ENCODE measurements at places on chromosomes 1 and 21. TPM values are rescaled to one million over a fixed set of nuclear protein-coding genes. Genes with fewer than 3 reads are reported as not detected.

GBP4 gene
- total RNA-seq = 2.3 TPM

BATF3 gene
- total RNA-seq = 6.5 TPM

CSMD2 gene
- 0.56 TPM for total RNA-seq

WNT3A gene
- total RNA-seq = not detected

F13B gene
- under 0.01 TPM for total RNA-seq

OR2T35 gene
- total RNA-seq = not detected

HES5 gene
- 0.28 TPM for total RNA-seq

HHAT gene
- total RNA-seq = 4.0 TPM

IL12RB2 gene
- not detected for total RNA-seq

PLXNA2 gene
- total RNA-seq = 3.4 TPM

ARHGEF2 gene
- 111 TPM for total RNA-seq

RGL1 gene
- 22.4 TPM for total RNA-seq

DNMT3L gene
- not detected for total RNA-seq

TLCD4 gene
- total RNA-seq = 0.85 TPM

CD34 gene
- 0.56 TPM for total RNA-seq

IL23R gene
- total RNA-seq = not detected

CFHR5 gene
- not detected for total RNA-seq

PLCH2 gene
- under 0.01 TPM for total RNA-seq

CYP4A11 gene
- not detected for total RNA-seq

CRABP2 gene
- 8.1 TPM for total RNA-seq

SPRR2G gene
- not detected for total RNA-seq

HSD11B1 gene
- 6.8 TPM for total RNA-seq

LGR6 gene
- total RNA-seq = not detected

GUCA2B gene
- not detected for total RNA-seq

STMN1 gene
- total RNA-seq = 21.4 TPM

DHX9 gene
- total RNA-seq = 108 TPM

CLEC20A gene
- not detected for total RNA-seq

TDRD5 gene
- total RNA-seq = not detected

CENPL gene
- 28.0 TPM for total RNA-seq

TRIM45 gene
- total RNA-seq = 3.4 TPM

OTUD3 gene
- total RNA-seq = 5.9 TPM

DMBX1 gene
- total RNA-seq = not detected

ATP6V1G3 gene
- total RNA-seq = not detected

HMGN1 gene
- total RNA-seq = 169 TPM

NR1I3 gene
- total RNA-seq = not detected

BROX gene
- 51.0 TPM for total RNA-seq

NBPF9 gene
- 11.7 TPM for total RNA-seq

C1orf210 gene
- total RNA-seq = not detected

LAMTOR5 gene
- 106 TPM for total RNA-seq

SPRR2B gene
- not detected for total RNA-seq
